ENCODE measurements at places on chromosomes 5 and 9. TPM values are rescaled to one million over a fixed set of nuclear protein-coding genes. Genes with fewer than 3 reads are reported as not detected.

Gene SCGB3A2
- total RNA-seq, result not detected

Gene ARL14EPL
- not detected for total RNA-seq

Gene PLAC8L1
- total RNA-seq, result 0.53 TPM

Gene SLC6A19
- not detected for total RNA-seq

Gene OR1Q1
- total RNA-seq, result not detected

- peak; percentile 65 for DNase-seq
Measured at GRCh38 chr9:13857521-13857920, 456.4 kb downstream of the NFIB start.

- peak; percentile 15 for DNase-seq
Measured at GRCh38 chr5:180209137-180209581, at the start of gene RASGEF1C. RASGEF1C (minus strand) TSS chr5:180209211; CDS start chr5:180138052, 71,159 bp downstream.
